ENCODE measurements at places on chromosomes 12 and 14.

GRCh38 chr14:24888532-24888931 is 161.4 kb downstream of the STXBP6 start:
- DNase-seq = no peak

GRCh38 chr12:67355428-67356379 is 86.5 kb downstream of the CAND1 start:
- peak; percentile 64 for DNase-seq

DNA sequence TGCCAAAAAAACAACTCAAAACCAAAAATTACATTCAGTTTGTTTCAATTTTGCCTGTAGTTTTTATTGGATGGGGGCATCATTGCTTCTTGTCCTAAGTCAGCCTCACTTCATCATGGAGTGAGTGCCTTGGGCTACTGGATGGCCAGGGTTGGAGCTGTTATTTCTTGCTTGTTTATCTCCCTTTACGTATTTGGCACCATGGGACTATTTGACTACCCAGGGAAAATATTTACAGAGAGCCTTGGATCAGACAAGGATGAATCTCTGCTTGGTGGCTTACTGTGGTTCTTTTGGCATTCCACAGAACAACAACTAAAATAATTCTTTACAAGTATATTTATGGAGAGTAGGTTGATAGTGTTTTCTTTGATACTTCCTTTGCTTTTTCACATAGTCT is 160.8 kb upstream of the SEL1L start:
- no peak for DNase-seq

DNA sequence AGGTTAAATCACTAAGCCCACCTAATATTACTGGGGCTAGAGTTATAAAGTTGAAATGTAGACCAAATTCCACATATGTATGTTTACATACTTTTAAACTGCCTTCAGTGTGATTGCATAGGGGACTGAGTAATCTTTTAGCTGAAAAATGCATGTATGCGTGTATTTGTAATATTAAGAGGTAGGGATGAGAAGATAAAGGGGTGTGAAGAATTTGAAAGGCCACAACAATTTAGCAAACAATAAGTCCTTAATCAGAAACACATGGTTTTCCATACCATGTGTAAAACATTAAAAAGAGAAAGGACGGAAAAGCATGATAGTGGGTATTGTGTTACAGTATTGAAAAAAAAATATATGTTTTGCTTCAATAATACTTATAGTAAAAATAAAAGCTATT is 919.9 kb upstream of the FLRT2 start:
- DNase-seq = no peak

- no peak for DNase-seq
Observed at GRCh38 chr12:98399532-98399931, 115.9 kb upstream of the TMPO start.
